ENCODE measurements at places on chromosomes 11 and 22.

DNA sequence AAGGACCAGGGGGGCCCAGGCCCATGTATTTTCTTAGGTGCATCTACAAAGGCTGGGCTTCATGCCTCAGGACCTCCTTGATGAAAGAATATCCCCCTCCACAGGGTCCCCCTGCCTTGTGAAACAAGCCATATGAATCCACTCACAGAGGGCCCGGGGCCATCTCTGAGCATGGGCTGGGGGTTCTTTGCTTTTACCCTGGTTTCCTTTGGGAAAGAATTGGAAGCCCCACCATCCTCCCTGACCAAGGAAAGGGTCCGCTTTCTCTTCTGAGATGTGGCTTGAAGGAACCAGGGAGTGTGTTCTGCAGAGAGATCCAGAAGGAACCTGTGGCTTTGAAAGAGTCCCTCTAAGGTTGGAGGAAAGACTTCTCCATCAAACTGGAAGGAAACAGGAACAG, 9.2 kb upstream of the ANO1 start:
- DNase-seq, result no peak

DNA sequence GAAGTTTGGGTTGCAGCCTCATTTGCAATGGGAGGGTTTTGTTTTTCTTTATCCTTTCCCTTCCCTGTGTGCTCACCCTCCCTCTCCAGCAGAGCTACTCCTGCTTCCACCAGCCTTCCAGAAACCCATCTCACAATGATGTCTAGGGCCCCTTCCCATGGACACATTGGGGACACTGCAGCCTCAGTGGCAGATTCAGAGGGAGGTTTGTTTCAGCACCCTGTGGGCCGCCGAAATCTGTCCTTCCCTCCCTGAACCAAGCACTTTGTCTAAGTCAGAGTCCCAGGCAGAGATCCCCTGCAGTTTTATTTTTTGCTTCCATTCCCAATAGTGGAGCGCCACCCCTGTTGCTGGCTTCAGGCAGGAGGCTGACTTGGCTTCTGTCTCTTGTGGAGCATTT, 8.6 kb upstream of the SYNGR1 start:
- no peak for DNase-seq

DNA sequence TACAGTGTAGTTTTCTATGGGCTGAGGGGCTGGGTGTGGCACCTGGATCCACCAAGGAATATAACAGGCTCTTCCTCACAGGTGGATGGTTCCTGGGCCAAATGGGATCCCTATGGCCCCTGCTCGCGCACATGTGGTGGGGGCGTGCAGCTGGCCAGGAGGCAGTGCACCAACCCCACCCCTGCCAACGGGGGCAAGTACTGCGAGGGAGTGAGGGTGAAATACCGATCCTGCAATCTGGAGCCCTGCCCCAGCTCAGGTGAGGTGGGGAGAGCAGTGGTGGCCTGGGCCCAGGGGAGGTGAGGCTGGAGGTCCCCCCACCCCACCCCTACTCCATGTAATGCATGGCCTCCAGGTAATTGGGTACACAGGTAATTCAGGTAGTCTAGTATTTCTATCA, 20.7 kb downstream of the ADAMTS15 start:
- no peak for DNase-seq

DNA sequence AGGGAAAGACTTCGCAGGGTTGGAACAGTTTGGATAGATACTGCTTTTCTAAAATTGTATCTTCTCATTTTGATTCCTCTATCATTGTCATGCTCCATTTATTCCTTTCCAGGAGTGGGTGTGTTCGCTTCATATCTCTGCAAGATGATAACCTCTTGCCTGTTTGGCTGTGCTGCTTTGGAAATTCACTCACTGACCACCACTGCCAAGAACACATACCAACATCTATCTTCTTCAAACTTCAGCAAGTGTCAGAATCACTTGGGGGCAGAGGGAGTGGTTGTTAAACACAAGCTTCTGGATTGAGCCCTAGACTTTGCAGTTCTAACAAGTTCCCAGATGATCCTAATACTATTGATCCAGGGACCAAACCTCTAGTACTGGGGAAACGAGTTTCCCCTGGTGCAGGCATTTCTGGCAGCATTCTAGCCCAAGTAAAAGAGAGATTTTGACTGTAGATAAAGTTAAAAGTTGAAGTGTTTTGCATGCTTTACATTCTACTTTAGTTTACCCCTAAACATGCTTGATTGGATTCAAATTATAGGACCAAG, 11.5 kb upstream of the DKK3 start:
- no peak for DNase-seq

DNA sequence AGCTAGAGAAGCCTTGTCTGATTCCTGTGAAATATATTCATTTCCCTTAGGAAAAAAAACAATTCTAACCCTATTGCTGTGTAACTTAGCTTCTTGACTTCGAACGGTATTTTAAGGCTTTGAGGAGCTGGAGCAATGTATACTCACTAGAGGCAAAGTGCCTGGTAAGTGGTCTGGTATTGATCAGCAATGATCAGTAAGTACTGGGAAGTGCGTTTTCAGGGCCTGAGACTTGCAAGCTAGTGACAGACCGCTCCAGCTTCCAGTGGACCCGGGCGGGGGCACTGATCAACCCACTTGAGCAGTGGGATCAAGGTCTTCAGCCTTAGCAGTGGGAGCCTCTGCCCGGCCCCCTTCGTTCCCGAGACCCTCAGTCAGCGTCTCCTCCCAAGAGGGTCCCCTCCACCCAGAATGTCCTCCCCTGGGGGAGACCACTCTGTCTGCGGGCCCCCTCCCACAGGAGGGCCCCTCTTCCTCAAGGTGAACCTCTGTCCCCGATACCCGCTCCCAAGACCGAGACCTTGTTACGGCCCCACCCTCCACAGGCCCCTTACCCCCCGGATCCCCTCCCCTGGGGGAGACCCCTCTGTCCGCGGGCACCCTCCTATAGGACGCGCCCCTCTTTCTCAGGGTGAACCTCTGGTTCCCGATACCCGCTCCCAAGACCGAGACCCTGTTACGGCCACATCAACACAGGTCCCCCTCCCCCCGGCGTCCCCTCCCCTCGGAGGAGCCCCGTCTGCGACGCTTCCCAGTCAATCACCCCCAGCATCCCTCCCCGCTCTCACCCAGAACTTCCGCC, 452 bp upstream of the ATXN10 start:
- DNase-seq, result peak; percentile 86

- no peak for DNase-seq
These were observed 42.0 kb upstream of the LIPT2 start for GRCh38 chr11:74535371-74536160.

DNA sequence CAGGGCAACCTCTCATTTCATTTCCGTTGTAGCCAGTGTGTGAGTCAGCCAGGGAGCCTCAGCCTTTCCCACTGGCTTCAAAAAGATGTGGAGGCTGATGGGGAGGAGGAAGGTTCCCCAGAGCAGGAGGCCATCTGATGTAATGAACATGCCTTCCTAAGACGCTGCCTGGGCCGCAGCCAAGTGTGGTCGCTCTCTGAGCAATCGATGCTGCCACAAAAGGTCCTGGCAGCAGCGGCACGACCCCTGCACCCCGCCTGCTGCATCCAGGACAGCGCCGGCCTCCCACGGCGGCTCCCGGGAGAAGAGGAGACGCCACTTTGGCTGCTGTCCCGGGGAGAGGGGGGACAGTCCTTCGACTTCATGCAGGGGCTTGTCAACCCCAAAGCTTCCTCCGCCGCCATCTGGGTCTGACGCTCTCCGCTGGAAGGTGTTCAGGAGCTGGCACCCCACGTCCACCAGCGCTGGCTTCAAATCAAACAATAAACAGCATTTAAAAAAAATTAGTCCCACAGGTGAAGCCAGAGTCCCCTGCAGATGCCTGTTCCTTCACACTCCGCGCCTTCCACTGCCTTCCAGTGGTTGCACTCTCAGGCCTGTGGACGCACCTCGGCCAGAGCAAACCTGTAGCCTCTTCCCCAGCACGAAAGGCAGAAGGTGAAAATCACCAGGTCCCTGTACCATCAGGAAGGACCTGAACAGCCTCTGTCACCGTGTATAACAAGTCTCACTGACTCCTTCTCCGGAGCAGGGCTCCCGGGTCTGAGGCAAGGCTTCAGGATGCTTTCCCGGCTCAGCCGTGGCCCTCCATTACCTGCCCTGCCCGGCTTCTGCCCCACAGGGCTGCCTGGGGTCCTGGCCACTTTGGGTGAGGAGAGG, 930.7 kb downstream of the BRD1 start:
- no peak for DNase-seq

GRCh38 chr11:96622026-96622634, 232.3 kb downstream of the JRKL start:
- DNase-seq, result no peak

GRCh38 chr11:70506658-70506970, 108.3 kb downstream of the CTTN start:
- no peak for DNase-seq

DNA sequence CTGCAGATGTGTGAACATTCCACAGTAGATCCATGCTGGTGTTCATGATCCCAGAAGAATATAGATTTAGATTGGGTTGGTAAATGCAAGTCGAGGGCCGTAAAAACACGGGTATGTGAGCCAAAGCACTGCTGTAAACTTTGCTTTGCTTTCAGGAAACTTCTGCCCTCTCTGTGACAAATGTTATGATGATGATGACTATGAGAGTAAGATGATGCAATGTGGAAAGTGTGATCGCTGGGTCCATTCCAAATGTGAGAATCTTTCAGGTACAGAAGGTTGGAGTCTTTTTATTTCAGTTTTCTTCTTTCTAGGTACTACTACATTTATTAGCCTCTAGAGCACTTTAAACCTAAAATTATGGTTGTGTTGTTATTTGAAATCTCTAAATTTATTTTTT, 36.2 kb upstream of the TTC36 start:
- no peak for DNase-seq

GRCh38 chr11:68012044-68012842, 2.1 kb downstream of the ALDH3B1 start:
- no peak for DNase-seq

DNA sequence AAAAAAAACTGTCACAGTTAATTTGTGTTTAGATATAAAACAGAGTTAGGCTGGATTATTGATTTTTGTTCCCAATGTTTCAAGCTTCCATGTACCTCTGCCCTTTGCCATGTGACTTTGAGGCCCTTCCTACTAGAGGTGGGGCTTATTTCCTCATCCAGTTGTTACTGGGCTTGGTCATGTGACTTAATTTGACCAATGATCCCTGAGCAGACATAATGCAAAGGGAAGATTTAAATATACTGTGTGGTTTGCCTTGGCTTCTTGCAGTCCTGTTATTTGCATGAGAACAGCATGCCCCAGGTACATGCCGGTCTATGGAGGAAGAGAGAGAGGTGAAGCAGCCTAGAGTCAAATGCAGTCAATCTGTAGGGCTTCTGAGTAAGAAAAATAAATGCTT, 347.0 kb downstream of the MIAT start:
- peak; percentile 7 for DNase-seq

GRCh38 chr22:39494471-39495120, 7.5 kb upstream of the MIEF1 start:
- DNase-seq, result no peak

DNA sequence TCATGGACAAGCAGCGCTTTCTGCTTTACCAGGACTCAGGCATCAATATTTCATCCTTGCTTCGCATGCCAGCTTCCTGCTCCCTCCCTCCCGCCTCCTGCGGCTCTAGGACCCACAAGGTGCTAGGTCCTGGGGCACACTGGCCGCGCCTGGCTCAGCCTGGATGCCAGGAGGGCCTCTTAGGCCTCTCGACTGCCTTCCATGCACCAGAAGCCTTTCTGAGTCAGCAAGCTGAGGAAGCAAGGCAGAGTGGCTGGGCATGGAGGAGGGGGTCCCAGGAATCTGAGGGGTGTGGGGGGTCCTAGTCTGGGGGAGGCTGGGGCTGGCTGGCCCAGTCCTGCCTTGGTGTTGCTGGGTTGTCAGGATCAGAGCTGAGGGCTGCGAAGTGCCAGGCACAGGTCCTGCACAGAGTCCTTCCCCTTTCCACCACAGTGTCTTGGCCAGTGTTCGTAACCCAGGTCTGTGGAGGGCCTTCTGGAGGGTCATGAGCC, 61.0 kb upstream of the THY1 start:
- DNase-seq, result no peak

DNA sequence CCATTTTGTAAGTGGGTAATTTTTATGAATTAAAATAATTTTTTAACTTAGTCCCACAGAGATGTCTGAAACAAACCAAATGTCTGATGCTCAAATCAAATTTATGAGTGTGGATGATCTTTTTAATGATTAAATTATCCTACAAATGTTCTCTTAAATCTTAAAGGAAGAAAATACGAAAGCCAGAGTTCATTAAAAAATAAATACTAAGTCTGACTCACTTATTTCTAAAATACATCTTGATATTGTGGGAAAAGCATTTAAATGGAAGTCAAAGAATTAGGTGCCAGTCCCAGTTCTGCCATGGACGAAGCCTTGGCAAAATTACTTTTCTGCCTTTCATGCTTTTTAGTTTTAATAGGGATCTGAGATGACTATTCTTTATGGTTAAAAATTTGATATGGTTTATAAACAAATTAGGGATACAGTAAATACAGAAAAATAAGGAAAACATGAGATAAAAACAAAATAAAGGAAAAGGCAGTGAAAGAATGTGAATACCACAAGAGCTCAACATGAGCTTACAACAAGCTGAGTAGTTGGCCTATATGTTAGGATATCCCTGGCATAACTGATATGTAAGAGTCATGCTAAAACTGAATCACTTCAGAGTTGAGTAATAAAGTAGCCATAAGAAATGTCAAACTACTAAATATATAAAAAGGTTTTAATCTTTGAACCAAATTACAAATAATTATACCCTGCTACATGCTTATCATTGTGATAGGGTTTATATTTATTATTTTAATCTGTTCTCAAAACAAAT, 9.2 kb downstream of the CCDC34 start:
- no peak for DNase-seq

GRCh38 chr11:78195917-78196560, 7.3 kb downstream of the USP35 start:
- no peak for DNase-seq

- no peak for DNase-seq
These were observed 24.2 kb upstream of the TMEM123 start for GRCh38 chr11:102476812-102477211.

GRCh38 chr22:29092243-29092642, 19.4 kb downstream of the KREMEN1 start:
- DNase-seq, result no peak

DNA sequence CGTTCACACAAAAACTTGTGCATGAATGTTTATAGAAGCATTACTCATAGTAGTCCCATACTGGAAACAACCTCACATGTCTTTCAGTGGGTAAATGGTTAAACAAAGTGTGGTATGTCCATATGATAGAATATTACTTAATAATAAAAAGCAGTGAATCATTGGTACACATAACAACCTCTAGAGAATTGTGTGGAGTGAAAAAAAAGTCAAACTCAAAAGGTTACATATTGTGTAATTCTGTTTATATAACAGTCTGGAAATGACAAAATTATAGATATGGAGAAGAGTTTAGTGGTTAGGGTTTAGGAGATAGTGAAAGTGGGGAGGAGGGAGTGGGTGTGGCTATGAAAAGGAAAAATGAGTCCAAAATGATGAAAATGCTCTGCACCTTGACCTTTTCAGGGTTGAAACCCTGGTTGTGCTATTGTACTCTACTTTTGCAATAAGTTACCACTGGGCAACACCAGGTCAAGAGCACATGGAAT, 243.4 kb upstream of the DDI1 start:
- no peak for DNase-seq

DNA sequence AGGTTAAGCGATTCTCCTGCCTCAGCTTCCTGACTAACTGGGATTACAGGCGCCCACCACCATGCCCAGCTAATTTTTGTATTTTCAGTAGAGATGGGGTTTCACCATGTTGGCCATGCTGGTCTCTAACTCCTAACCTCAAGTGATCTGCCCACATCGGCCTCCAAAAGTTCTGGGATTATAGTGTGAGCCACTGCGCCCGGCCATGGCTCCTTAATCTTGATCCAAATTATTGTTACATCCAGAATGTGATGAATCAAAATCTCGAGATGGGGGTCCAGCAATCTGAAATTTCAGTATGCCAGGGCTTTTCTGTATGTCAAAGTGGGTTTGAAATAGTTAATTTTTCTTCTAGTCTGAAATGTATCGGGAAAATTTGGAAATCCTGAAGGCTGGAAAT, 3.7 kb downstream of the RPL27A start:
- no peak for DNase-seq
